ENCODE measurements at places on chromosomes 7 and 10.

DNA sequence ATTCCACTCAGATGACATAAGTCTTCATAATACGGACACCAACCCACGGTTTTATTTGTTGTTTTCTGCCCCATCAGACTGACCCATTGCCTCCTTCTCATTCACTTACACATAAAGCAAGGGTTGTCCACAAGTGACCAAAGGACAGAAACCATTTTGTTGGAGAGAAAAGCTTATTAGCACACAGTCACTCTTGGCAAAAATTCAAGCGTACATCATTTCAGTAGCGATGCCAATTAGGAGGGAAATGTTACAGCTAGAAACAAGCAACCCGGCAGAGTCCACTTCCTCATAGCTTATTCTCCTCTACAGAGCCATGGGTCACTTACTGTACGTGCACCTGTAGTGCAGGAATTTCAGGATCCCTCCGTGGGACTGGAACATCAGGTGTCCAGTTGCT is 23.0 kb downstream of the ABLIM1 start:
- DNase-seq = no peak

DNA sequence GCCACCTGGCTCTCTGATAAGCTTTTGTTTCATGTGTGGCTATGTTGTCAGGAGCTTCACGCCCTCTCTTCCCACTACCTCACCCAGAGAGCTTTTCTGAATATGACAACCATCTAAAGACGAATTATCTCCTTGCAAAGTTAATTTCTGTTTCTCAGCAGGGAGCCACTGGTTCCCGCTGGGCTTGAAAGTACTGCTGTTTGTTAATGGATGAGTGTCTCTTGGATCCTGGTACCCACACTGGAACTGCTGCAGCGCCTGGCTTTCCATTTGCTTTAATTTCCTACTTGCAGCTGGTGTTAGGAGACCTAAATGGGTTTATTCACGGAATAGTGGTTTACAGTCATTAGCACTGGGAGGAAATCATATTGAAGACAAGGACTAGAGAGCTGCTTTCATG is 267.9 kb upstream of the LRGUK start:
- DNase-seq = no peak

DNA sequence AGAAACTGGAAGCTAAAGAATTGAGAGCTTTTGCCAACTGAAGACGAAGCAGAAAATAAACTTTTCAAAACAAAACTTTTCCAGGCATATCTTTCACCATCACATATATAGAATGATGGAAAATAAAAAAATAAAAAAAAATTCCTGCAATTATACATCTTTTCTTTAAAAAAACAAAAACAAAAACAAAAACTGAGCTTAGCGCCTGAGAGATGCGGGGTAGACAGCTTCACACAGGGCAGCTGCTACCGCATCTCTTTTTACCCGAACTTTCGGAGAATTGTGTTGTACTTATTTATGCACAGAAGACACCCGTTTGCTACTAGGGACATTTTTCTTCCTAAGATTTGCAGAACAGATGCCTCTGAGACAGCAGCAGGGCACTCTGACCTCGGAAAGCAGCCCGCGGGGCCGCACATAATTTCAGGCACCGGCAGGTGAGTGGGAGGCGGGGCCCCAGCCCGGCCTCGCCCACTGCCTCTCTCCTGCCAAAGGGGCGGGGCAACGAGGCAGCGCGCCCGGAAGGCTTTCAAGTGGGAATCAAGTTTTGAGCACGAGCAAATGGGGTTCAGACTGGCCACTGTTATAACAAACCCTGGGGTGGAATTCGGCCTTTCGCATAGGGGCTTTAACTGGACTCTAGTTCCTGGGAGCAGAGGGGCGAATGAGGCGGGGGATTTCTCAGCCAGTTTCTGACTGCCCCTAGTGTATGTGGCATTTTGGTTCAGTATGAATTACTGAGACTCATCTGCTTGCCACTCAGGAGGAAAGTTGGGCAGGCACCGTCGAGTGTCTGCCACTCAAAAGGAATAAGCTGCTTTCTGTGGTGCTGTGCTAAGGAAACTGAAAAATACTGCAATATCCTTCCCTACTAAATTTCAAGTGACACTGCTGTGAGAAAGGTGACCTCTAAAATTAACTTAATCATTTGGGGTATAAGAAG is 18.5 kb upstream of the FAM133B start:
- no peak for DNase-seq

- no peak for DNase-seq
Observed at GRCh38 chr7:13563680-13564079, 425.8 kb downstream of the ETV1 start.

DNA sequence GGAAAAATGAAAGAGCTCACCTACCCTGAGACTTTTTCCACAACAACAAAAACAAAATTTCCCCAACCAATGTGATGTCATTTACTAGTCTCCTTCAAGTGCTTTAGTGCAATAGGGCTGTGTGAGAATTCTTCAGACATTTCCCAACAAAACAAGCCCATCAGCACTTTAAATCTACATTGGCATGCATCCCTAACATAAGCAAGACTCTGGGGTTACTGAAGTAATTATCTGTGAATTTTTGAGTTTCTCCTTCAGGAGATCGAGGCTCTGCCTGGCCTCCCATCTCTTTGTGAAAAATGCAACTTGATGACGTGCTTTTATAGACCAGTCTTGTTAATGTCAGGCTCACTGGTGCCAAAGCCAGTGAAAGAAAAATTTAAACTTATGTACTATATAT is 255.6 kb downstream of the GFRA1 start:
- DNase-seq = no peak

DNA sequence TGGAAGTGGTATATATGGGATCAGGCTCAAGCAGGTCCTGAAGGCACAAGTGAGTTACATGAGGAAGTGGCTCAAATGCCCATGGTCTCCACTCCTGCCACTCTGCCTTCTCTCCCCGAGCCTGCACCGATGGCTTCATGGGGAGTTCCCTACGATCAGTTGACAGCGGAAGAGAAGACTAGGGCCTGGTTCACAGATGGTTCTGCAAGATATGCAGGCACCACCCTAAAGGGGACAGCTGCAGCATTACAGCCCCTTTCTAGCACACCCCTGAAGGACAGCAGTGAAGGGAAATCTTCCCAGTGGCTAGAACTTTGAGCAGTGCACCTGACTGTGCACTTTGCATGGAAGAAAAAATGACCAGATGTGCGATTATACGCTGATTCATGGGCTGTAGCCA is 95.3 kb downstream of the HOXA1 start:
- DNase-seq = no peak

GRCh38 chr10:28698075-28698474 is 20.8 kb downstream of the BAMBI start:
- DNase-seq = no peak

DNA sequence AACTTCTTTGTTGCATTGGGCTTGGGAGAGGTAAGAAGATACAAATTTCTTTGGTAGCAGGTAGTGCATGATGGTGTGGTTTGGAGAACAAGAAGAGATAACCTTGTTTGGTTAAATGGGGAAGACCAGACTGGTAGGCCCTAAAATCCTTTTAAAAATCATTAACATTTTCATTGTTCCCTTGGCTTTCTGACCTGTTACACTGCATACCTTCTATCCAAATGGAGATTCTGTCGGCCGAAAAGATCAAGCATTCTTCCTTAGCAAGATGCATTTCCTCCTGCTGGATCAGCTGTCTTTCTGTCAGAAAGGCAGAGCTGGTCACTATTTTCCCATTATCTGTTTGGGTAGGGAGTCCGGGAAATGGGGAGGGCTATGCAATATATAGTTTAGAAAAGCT is 33.7 kb downstream of the AGK start:
- no peak for DNase-seq

- no peak for DNase-seq
Observed at GRCh38 chr7:42338231-42338915, 101.4 kb upstream of the GLI3 start.

DNA sequence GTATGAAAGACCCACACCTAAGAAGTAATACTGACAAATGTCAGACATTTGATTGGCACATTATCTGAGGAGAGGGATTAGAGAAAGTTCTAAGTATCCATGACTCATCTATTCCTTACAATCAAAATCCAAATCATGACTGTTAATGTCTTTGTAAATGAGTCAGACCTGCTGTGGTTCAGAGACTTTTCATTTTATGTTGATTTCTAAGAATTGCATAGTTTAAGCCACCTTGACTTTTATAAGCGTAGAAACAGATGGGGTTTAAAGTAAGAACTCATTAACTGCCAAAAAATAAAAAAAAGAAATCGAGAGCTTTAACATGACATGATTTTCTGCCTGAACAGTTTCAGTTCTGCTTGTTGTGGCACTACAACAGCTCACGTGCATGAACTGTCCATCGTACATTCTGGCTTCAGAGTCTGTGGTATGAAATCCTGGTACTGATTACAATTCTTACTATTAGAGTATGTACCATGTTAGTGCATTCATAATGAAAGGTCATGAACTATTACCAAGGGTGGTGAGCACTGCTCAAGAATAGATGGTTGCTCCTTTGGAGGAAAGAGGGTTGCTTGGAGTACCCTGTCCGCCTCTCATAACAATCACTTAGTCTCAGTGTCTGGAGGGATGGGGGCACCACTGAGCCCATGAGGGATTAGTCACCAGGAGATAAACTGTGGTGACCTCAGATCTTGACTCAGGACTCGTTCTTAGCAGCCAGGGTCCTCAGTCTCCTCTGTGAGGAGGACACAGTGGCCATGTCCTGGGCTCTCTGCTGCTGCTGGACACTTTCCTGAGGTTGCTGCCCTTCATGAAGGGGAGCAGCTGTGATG is 42.2 kb downstream of the ACSM6 start:
- no peak for DNase-seq

GRCh38 chr10:71644307-71645180 is 75.0 kb downstream of the C10orf105 start:
- no peak for DNase-seq

DNA sequence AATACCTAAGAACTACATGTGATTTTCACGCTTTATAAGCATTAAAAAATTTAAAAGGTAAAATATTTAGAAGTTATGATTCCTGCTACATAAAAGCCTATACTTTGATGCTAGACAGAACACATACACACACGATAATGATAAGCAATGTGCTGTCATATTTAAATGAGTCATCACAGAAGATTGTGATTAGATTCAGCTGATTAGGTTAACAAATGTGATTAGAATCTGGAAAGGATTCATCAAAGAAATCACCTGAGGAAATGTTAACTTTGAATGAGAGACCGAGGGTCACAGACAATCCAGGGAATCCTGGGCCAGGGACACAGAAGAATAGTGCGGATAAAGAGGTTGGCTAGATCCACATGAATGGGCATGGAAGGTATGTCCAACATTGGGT is 42.0 kb upstream of the CYP2C18 start:
- no peak for DNase-seq

DNA sequence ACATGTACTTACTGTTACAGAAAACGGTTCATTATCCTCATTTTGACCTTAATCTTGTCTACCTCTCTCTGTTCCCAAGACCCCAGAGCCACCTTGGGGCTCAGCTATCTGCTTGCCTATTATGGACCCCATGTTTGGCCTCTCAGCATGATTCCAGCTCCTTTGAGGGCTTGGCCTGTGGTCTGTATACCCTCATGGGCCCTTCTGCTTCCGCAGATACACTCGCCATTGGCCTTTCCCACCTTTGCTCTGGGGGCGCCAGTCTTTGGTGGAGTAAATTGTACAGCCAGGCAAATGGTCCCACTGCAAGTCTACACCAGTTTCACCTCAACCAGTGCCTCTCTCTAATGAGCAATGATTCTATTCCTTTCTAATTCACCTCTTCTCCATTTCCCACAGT is 109.2 kb upstream of the ZNF746 start:
- DNase-seq = no peak

DNA sequence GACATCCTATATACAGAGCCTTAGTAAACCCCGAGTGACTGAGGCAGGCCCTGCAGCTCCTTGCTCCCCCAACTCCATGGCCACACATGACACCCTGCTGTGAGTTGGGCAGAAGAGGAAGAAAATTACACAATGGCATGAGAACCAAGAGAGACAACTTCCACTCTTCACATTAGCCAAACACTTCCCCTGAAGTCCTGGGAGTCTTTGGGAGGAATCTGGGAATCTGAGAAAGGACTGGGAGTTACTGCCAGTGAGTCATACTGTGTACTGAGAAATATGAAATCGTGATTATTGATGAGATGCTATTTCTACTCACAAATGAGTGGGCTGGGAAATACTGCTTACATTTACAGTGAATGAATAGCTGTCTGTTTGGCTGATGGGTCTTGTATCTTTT is 116.6 kb downstream of the SPAG6 start:
- DNase-seq = no peak

- no peak for DNase-seq
Observed at GRCh38 chr10:72295330-72295910, 21.7 kb downstream of the DDIT4 start.

GRCh38 chr10:31204090-31204489 is 114.9 kb upstream of the ZEB1 start:
- DNase-seq = no peak

DNA sequence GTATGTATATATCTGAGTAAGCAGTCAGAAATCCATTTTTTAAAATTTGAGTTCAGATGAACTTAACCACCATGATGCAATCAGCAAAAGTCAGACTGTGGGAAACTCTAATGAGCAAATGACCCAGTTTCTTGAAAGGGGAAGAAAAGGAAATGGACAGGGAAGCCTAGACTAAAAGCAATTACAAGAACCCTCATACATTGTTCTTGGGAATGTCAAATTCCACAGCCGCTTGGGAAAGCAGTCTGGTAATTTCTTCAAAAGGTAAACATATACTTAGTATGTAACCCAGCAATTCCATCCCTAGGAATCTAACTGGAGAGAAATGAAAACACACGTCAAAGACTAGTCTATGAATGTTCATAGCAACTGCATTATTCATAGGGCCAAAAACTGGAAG is 16.4 kb upstream of the FOXK1 start:
- no peak for DNase-seq

GRCh38 chr10:125479059-125479458 is 203.9 kb downstream of the TEX36 start:
- no peak for DNase-seq

DNA sequence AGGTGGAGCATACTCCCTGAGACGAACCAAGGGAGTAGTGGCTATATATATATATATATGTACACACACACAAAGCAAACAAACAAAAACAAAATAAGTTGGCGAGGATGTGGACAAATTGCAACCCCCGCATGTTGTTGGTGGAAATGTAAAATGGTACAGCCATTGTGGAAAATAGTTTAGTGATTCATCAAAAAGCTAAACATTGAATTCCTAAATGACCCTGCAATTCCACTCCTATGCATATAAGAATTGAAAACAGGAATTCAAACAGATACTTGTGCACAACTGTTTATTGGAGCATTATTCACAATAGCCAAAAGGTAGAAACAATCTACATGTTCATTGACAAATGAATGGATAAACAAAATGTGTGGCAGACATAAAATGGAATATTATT is 407.9 kb downstream of the KCNMA1 start:
- no peak for DNase-seq

GRCh38 chr10:12489357-12489756 is 140.0 kb downstream of the CAMK1D start:
- no peak for DNase-seq

DNA sequence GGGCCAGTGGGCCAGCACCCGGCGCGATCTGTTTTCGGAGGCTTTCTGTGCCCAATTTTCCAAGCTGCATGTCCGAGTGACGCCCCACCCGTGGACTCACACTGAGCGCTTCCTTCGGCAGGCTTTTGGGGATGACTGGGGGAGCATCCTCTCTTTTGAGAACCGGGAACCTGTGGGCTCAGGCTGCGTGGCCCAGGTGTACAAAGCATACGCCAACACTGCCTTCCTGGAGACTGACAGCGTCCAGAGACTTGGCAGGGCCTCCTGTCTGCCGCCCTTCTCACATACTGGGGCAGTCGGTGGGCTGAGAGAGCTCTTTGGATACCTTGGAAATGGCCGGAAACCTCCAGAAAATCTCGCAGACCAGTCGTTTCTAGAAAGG is 1.0 kb downstream of the ADCK2 start:
- no peak for DNase-seq

- no peak for DNase-seq
Observed at GRCh38 chr10:82335831-82336230, 460.8 kb downstream of the NRG3 start.
